ENCODE measurements at places on chromosomes 12 and 14.

- DNase-seq: no peak
Measured at GRCh38 chr12:64968989-64969819, 144.8 kb downstream of the TBC1D30 start.

- DNase-seq: no peak
Measured at GRCh38 chr14:67186789-67187584, 2.3 kb upstream of the GARIN2 start.

DNA sequence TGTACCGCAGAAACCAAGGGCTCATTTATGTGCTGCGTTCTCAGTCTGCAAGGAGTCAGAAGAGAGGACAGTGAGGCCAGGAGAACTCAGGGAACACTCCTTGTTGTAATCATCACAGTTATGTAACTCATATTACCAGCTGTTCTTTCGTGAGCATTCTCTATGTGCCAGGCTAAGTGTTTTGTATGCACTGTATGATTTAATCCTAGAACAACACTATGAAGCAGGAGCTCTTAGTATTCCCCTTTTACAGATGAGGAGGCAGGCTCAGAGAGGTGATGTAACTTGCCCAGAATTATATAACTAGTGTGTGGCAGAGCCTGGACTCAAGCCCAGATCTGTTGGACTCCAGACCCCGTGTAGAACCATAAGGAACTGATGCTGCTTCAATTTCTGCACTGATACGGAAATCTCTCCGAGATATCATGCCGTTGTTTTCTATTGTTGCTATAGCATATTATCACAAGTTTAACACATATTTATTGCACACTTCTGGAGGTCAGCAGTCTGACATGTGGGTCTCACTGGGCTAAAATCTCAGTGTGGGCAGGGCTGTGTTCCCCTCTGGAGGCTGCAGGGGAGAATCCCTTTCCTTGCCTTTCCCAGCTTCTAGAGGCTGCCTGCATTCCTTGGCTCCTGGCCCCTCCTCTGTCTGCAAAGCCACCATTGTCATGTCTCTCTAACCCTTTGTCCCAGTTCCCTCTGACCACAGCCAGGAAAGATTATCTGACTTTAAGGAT, 16.3 kb upstream of the CD9 start:
- DNase-seq: no peak

DNA sequence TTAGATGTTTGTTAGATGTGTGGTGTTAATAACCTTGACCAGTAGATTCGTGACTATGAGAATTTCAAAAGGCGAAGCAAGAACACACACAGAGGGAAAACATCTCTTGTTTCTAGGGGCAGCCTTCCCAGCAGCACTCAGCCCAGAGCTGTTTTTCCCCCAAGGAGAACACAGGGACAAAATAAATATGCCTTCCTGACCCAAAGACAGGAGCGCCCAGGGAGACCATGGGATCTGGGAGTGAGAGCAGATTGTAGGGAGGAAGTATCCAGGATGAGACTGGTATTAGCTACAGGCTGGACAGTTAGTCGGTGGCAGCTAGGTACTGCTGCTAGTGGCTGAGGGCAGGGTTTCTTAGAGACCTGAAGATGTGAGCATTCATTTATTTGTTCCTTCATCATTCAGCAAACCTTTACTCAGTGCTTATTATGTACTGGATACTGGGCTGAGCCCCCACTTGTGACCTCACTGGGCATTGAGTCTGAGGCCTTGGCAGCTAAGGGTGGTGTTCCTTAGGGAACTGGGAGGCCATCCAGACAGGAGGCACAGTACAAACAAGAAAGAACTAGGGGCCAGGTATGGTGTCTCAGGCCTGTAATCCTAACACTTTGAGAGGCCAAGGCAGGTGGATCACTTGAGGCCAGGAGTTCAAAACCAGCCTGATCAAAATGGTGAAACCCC, 469.8 kb downstream of the ZFP36L1 start:
- no peak for DNase-seq

GRCh38 chr12:89525305-89525823, 483 bp downstream of the POC1B start:
- no peak for DNase-seq

DNA sequence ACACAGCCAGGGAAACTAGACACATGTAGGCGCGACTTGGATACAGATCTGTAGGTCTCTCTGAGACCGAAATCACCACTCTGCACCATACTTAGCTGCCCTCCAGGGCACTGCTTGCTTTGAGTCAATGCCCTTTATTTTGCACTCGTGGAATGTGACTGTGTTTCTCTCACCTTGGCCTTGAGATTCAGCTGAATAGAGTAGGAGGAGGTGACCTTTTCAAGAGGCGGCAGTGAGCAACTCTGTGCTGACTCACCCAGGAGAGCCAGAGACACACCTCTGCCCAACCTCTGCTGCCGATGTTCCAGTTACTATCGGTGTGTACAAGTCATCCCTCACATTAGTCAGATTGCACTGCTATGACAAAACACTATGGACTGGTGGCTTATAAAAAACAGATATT, 583.4 kb downstream of the VRK1 start:
- DNase-seq: no peak

GRCh38 chr12:120101182-120101581, 15.4 kb downstream of the RAB35 start:
- DNase-seq: no peak

- DNase-seq: no peak
Measured at GRCh38 chr14:95066427-95066986, 90.8 kb downstream of the DICER1 start.

GRCh38 chr14:40847480-40847879, 759.2 kb upstream of the LRFN5 start:
- no peak for DNase-seq

DNA sequence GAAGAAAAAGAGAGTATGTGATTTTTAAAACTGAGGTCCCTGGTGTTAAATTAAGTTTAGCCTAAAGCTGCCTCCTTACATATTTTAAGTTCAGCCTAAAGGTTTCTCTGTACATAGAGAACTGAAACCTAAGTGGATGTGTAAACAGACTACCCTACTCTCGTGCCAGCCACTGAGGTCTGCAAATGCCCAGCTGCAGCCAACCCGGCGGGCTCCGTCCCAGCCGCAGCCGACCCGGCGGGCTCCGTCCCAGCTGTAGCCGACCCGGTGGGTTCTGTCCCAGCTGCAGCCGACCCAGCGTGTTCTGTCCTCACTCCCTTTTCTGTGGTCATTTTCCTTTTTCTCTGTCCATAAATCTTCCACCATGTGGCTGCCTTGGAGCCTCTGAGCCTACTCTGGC, 97.2 kb upstream of the SFSWAP start:
- no peak for DNase-seq

DNA sequence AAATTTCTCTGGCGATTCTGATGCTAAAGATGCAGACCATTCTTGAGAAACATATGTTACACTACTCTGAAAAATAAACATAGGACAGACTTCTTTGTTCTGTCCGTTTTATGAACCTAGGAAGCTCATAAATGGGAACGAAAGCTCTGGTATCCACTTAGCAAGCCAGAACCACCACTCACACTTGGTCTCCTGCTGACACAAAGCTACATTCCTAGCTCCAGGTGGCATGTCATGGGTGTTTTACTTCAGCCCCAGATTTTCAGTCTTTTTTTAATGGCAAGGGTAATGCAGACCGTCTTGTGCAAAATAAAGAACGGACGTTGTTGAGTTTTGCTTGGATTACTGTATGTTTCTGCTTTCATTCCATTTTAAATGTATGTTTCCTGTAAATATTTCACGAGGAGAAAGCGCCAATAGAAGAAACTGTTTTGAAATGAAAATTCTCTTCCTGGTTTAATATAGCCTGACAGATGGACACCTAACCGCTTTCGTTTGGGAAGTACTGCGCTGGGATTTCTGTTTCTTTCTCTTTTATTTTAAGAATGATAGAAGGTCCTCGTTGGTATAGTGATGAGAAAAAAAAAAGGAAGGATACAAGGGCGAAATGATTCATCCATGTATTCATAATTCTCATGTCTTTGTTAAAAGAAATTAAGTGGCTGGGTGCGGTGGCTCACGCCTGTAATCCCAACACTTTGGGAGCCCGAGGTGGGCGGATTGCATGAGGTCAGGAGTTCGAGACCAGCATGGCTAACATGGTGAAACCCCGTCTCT, 871 bp upstream of the COQ5 start:
- no peak for DNase-seq

- DNase-seq: no peak
Measured at GRCh38 chr12:1927051-1927680, 8.7 kb upstream of the CACNA2D4 start.

- no peak for DNase-seq
Measured at GRCh38 chr12:8088574-8088973, 6.5 kb downstream of the NECAP1 start.

All from GOT3 (cell line).